ENCODE measurements at places on chromosomes 12 and 14. TPM values are rescaled to one million over a fixed set of nuclear protein-coding genes. Genes with fewer than 3 reads are reported as not detected.

DNA sequence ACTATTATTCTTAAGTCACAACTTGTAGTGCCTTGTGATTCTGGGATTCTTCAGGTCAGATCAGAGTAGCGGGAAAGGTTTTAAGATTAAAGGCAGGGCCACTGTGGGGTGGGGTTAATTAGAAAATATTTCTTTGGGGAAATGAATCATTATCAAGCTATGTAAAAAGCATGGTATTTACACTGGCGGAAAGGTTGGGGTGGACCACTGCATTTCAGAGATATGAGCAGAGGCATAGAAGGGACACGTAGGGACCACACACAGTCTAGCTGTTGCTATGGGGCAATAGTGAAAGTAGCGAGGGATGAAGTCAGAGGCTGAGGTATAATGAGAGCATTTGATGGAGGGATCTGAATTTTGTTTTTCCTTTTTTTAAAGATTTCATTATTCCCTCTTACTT is 31.7 kb upstream of the KCNH3 start:
- DNase-seq: no peak

- DNase-seq: no peak
These were observed 6.0 kb upstream of the HOXC9 start for GRCh38 chr12:53994009-53994263.

DNA sequence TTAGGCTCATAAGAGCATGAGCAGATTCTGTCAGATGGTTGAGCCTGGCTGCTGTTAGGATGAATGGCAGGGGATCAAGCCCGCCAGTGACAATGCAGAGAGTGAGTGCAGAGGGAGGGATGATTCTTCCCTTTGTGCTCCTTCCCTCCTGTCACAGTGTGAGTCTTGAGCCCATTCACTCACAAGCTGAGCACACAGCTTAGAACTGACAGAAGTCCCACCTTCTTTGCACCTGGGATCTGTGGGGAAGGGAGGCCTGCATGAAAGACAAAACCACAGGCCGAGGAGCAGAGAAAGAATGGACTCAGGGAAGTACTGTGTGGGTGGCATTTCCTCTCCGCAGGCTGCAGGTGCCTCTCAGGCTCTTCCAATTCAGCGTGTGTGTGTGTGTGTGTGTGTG is 160.6 kb downstream of the KCNA5 start:
- no peak for DNase-seq

DNA sequence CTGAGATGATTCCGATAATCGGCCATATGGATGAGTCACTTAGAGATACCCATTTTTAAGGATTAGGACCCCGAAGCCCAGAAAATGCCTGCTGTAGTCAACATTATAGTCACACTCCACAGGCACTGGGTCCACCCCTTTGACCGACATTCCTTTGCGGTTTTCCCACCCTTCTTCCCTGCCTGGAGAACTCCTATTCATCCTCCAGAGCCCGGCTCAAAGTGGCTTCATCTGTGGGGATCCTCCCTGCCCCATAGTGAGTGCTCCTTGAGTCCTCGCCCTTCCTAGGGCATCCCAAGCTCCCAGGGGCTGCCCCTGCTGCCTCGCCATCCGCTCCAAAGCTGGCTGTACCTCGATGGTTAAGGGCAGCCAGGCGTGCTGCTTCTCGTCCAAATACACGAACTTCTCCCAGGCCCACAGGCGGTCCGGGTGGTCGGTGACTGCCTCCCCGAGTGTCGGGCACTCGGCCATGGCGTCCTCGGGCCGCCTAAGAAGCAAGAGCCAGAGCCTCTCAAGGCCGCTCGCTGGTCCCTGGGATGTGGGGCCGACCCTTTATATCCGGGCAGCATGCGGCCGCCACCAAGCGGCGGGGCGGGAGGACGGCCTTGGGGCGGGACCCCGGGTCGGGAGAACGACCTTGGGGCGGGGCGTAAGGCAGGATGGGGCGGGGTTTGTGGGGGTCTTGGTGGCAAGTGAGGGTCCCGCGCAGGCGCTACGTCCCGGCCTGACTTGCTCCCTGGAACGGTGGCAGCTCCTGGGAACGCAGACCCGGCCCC is at the start of gene TCL1A:
Gene TCL1A (minus strand): TSS at position 530 of the 776 bp plus-strand sequence. CDS start 59 bp downstream, at position 471.
- peak; percentile 67 for DNase-seq

DNA sequence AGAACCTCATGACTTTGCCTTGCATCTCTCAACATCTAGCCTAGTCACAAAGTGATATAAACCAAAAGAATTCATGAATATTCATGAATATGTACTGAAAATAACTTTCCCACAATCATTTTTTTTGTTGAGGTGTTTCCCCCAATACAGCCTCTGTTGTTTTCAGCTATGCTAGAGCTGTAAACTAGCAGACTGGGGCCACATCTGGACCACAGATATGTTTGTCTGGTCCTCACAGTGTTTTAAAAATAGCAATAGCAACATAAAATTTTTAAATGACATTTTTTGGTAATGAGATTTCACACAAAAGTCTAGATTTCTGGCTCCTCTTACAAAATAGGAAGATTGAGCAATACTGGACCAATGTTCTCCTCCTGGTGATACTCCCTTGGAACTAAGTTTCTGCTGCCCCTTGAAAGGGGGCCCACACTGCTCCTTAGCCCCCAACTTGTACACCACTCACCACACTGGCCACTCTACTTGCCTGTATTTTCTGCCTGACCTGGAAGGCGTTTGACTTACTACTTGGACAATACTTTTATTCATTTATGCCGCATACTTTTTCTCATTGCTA is 81.2 kb downstream of the BMP4 start:
- DNase-seq: no peak

- no peak for DNase-seq
These were observed 291.3 kb downstream of the RPAP3 start for GRCh38 chr12:47414511-47414910.

CS gene
- total RNA-seq: 243 TPM

GPX2 gene
- total RNA-seq: 0.30 TPM

OR6C2 gene
- total RNA-seq: not detected

RNASE7 gene
- not detected for total RNA-seq

CLEC2A gene
- total RNA-seq: 3.7 TPM

LRRC43 gene
- total RNA-seq: 0.35 TPM

All from H1 (cell line).